ELR (cell line): ENCODE measurements at places on chromosomes 13 and 19.

DNA sequence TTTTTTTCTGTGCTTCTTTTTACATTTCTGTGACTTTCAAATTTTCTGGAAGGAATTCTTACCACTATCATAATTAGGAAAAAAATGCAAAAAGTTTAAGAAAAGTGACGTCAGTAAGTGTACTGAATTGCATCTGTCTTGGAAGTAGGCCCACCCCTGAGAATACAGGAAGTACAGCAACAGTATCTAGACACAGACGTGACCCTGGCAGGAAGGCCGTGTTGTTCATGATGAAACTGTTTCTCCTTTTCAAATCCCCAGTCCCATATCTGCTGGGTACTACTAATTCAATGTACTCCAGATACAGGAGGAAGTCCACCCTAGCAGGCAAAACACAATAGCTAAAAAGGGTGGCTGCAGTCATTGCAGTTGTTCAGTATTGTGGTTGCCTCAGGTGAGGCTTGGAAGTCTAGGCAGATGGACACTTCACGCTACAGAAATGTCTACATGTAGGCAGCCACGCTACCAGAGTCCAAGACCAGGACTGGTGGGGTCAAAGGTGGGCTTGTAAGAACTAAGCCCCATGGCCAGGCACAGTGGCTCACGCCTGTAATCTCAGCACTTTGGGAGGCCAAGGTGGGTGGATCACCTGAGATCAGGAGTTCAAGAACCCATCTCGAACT, 49.6 kb upstream of the MED4 start:
- DNase-seq: no peak

DNA sequence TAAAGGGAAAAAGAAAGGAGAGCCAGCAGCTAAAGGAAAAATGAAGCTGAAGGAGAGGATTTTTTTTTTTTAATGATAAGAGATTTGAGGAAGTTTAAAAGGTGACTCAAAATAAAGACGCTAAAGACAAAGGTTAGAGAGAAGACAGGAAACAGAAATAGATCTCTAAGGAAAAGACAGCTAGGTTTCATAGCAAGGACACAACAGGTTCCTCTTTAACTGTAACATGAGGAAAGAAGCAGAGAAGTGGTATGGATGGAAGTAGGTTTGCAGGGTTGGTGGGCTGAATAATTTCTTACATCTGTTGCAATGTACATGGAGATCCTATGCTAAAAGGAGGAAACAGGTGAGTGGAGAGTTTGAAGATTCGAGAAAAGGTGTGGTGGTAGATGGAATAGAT, 107.5 kb downstream of the MYCBP2 start:
- no peak for DNase-seq

DNA sequence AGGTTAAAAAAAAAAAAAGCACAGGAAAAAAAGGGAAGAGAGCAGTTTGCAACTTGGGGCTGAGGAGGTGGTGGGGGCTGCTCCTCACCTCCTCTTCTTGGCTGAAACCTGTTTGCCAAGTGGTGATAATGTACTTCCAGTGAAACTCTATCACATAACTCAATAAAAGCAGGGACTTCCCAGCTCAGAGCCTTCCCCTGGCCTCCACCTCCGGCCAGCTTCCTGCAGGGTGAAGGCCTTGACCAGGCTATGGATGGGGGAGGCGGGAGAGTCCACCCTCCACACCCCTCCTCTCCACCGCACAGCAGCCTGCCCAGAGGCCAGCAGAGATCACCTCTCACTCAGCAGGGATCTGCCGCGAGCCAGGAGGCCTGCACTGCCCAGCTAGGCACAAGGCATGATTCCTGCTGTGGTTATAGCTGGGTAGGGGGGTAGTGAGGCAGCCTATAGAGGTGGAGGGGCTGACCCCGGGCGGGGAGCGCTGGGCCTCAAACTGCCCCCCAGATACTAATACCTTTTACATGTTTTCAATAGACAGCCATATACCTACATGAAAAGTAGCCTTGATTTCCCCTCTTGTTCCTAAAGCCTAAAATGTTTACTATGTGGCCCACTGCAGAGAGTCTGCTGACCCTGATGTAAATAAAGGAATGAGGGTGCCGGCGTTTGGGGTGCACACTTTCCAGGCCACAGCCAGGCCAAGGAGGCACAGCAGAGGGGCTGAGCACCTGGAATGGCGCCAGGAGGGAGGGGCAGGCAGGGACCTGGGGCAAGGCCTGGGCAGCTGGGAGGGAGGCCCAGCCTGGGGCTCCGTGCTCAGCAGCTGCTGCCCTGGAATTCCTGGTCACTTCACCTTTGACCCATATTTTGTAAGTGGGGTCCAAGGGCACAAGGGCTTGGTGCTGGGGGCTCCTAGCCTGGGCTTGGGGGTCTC, 10.3 kb downstream of the ZNF787 start:
- no peak for DNase-seq

DNA sequence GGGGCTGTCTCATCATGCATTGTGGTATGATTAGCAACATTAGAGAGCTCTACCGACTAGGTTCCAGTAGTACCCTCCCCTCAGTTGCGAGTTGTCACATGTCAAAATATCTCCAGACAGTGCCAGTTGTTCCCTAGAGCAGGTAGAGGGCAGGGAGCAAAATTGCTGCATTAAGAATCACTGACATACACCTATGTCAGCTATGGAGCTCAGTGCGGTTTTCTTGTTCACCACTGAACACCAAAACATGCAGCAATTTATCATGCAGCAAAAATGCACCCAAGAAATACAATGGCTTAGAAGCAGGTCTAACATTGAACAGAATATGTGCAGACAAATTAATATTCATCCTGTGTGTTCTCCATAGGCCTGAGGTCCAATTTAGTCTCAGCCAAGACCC, 186.9 kb upstream of the STARD13 start:
- DNase-seq: no peak

GRCh38 chr13:47279920-47280319, 383.1 kb upstream of the HTR2A start:
- DNase-seq: no peak

DNA sequence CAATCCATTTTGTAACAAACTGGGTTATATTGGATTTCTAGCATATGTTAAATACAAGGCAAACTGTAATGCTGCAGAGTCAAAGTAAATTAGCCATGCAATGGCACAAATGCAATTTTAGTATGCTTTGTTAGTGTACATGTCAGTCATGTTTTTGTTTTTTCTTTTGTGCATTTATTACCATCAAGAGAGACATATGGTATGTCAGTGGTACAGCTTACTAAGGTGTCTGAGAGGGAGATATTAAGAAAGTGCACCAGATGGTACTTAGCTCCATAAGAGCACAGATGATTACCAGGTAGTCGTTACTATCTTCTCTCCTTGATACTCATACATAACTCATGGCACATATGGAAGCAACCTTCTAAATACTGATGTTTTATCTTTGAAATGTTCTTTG, 550.3 kb downstream of the GPC5 start:
- no peak for DNase-seq
